ENCODE measurements at places on chromosomes 2 and 18. TPM values are rescaled to one million over a fixed set of nuclear protein-coding genes. Genes with fewer than 3 reads are reported as not detected.
A peak's percentile ranks its signal among the peaks of the same experiment; 100 is the strongest.

Gene SERPINB7
- not detected for total RNA-seq

Gene MAB21L4
- total RNA-seq = 0.55 TPM

Gene PLCL1
- total RNA-seq = 4.1 TPM

Gene MBD2
- total RNA-seq = 70.5 TPM

Gene CCDC68
- 40.0 TPM for total RNA-seq

Gene UGT1A6
- 26.3 TPM for total RNA-seq

Gene PPP1R1C
- total RNA-seq = not detected

Gene THADA
- 30.4 TPM for total RNA-seq

Gene NOL4
- total RNA-seq = not detected

Gene LAMA1
- 1.7 TPM for total RNA-seq

Gene LCT
- not detected for total RNA-seq

- peak; percentile 38 for DNase-seq
These were observed 101.9 kb upstream of the CTDP1 start for GRCh38 chr18:79577451-79578395.

DNA sequence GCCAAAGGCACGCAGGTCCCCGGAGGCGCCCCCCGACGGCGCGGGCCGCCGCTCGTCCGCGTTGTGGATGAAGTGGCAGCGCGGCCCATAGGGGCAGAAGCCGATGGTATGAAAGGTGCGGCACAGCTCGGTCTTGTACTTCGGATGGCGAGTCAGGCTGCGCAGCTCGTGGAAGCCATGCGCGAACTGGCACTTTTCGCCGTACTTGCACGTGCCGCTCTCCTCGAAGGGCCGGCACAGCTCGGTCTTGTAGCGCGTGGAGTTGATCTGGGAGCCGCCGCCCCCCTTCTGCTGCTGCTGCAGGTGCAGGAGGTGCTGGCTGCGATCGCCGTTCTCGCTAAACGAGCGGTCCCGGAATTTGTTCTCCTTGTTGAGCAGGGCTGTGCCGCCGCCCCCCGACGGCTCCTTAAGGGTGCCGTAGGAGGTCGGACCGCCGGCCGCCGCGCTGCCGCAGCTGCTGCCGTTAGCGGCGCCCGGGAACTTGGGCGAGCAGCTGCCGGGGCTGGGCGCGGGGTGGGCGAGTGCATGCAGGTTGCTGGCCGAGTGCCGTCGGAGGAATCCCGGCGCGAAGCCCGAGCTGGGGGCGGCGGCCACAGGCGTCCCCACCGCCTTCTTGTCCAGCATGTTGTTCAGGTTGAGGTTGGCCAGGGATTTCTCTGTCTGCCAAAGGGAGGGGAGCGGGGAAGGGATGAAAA is 1.2 kb downstream of the ZFP36L2 start:
- DNase-seq = peak; percentile 84

DNA sequence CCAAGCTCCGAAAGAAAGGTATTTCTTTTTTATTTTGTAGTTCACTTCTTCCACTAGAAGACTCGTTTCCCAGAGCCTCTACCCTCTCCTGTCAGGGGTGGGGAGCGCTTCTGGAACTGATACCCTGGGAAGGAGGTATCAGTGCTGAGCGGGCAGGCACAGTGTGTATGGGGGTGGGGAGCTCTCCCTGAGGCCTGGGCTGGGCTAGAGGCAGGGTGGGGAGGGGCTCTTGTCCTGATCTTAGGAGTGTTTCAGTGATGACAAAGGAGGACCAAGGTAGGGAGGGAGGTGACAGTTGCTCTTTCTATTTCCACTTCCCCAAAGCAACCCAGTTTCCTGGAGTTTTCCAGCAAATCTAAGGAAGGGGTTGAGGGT is 65.4 kb downstream of the ARHGAP25 start:
- no peak for DNase-seq

DNA sequence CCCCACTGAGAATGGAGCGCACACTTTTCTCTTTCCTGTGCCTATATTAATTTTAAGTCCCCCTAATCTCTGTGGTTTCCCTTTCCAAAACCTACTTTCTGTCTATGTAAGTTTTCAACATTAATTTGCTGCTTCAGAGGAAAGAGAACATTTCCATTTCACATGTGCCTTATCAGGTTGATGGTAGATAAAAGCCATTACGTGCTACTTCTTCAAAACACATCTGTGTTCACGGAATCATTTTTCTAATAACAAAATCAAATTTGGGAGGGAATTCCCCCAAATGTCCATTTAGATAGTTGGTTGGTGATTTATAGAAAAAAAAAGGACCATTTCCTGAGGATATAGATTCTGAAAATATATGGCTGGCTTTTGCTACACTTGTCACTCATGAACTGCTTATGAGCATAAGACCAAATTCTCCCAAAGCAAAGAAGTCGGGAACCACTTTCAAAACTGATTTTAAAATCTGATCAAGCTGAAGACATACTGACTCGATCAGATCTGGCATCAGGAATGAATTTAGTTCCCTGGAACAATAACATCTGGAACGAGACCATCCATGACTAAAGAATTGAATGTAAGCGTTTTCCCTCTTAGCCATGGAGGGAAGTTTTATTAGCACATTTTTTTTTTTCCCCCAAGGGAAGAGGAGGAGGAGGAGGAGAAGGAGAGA is 8.2 kb downstream of the PTGR3 start:
- no peak for DNase-seq

- no peak for DNase-seq
These were observed 22.1 kb upstream of the CRIM1 start for GRCh38 chr2:36333350-36334012.

- DNase-seq = no peak
These were observed 30.6 kb downstream of the CFAP221 start for GRCh38 chr2:119574864-119575263.

- DNase-seq = no peak
These were observed 8.6 kb upstream of the NCK2 start for GRCh38 chr2:105736145-105736544.

- DNase-seq = no peak
These were observed 24.6 kb downstream of the ALPK2 start for GRCh38 chr18:58604311-58604710.

DNA sequence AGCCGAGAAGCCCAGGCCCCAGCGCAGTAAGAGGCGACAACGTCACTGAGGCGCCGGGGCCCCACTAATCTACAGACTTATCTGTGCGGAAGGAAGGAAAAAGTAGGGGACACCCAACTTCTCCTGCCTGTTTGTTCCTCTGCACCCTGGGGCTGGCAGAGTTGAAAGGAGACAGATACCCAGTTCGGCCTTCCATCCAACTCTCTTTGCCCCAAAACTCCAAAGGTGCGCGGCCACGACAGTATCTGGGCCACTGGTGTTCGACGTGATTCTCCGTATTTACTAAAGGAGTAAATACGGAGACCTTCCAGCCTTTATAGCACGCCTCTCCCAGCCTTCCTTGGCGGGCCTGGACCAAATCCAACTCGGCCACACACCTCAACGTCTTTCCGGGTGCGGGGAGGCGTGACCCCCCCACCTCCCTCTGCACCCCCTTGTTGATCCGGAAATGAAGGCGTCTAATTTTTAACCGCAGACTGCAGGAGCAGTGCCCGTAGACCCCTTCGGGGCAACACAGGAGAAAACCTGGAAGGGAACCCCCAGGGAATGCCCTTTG is 1.6 kb downstream of the SMAD7 start:
- DNase-seq = peak; percentile 78

GRCh38 chr2:14750433-14750832 is 117.9 kb downstream of the LRATD1 start:
- DNase-seq = no peak
